ENCODE measurements at places on chromosomes 7 and 10.

DNA sequence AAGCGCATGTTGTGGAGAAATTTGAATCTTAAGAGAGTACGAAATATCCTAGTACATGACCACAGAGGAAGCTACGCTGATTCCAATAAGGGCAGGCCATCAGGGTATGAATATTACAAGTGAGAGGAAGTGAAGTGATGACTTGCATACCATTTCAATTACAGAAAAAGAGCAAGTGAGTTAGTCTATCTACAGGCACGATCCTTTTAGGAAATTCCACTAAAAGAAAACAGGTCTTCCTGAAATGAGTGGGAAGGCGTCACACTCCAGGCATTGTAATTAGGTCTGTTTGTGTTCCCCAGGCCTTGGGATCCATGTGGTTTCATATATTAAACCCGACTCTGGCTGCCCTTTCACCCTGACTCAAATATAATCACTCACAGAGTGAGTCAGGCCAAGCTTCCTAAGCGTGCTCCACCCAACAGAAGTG is 152.5 kb downstream of the SEMA3A start:
- no peak for DNase-seq

DNA sequence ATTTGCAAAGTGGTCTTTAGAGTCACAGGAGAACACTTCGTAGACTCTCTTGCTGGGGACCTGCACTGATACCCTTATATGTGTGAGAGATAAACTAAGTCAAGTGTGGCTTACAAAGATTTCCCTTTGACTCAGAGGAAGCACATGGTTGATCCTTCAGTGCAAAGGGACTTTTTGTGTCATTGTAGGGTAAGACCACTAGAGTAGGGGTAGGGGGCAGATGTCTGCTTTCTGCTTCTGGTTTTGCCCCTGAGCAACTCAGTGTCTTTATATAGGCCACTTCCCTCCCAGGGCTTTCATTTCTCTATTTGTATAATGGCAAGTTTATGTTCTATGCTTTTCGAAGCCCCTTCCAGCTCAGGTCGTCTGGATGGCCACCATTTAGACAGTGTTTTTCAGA is 281.7 kb downstream of the SORCS3 start:
- no peak for DNase-seq

DNA sequence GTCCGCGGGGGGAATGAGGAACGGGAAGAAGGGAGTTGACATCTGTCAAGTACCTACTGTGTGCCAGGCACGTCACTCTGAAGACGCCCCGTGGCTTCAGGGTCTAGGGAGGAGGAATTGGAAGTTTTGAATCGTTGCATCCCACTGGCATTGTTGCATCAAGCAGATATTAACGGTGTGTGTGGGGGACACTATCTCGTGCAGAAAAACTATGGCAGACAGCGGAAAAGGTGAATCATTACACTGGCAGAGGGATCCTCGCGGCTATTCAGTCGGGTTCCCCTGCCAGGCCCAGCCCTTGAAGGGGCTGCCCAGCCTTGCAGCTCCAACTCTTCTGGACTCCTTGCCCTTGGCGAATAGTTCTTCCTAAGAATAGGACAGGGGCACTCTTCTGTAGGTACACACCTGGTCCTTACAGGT is 1.0 kb upstream of the KIAA1549 start:
- no peak for DNase-seq

GRCh38 chr10:24381235-24382010 is 172.5 kb downstream of the KIAA1217 start:
- no peak for DNase-seq

DNA sequence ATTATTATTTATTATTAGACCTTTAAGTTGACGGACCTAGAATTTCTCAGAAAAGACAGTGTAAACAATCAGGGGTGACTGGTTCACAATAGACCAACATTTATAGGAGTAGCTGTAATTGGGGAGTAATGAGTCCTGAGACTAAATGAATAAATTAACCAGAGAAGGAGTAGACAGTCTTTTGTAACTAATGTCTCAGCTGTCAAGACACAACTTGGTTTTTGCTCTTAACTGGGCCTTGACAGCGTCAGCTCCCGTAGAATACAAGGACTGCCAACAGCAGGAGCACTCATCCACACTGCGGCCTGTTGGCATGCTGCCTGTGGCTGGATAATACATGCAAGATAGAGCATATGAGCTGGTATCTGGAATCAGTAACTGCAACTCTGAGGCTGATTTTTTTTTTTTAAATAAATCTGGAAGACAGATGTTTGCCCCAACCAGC is 123.9 kb downstream of the CACNA2D1 start:
- DNase-seq, result no peak

DNA sequence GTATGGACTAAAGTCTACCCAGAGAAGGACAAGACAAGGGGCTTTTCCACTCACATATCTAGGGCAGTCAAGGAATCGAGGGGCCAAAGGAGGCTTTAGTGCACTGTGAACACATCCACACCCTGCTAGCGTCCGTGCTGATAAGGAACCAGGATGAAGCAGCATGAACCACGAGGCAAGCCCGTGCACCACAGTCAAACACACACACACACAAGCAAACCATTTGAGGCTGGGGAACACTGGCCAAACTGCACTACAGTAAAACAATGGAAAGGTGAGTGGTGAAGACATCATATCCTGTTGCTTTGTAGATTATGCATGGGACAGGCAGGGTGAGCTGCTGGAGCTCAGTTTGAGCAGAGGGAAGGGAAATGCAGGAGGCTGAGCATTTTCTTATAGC is 177.4 kb upstream of the CDCA7L start:
- no peak for DNase-seq

DNA sequence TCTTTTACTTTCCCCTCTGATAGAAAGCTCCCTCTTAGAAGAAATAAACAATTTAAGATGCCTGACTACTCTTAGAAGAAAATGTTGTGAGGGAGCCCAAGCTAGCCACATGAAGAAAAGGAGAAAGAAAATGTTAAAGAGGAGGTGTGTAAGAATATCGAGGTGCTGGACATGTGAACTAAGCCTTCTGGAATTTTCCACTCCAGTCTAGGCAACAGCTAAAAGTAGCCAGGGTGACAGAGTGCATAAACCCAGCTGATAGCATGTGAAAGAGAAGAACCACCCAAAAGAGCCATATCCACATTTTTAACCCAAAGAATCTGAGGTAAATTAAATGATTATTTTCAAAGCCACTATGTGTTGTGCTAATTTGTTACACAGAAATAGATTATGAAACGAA is 1690.6 kb upstream of the LRRTM3 start:
- no peak for DNase-seq
